Memory B cell (primary cell): ENCODE measurements at places on chromosomes 7 and 10.

GRCh38 chr10:119919826-119920225 is 27.3 kb downstream of the SEC23IP start:
- DNase-seq: no peak

DNA sequence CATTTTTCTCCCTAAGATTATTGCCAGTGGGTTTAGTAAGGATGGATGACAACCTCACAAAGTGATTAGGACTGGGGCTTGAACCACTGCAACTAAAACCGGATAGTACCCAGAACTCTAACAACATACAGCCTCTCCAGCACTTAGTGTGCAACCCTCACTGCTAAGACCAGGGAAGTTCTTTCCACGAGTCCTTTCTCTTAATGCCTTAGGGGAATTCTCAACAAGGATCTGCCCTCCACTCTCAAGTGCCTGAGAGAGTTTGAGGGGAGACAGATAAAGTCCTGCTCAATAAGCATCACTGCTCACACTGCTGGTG is 104.6 kb downstream of the NRP1 start:
- DNase-seq: no peak

- DNase-seq: no peak
Measured at GRCh38 chr7:94178230-94178629, 174.1 kb upstream of the BET1 start.

GRCh38 chr10:84521468-84521867 is 193.1 kb downstream of the CCSER2 start:
- DNase-seq: no peak

- DNase-seq: no peak
Measured at GRCh38 chr7:55423891-55424290, 58.8 kb downstream of the LANCL2 start.

DNA sequence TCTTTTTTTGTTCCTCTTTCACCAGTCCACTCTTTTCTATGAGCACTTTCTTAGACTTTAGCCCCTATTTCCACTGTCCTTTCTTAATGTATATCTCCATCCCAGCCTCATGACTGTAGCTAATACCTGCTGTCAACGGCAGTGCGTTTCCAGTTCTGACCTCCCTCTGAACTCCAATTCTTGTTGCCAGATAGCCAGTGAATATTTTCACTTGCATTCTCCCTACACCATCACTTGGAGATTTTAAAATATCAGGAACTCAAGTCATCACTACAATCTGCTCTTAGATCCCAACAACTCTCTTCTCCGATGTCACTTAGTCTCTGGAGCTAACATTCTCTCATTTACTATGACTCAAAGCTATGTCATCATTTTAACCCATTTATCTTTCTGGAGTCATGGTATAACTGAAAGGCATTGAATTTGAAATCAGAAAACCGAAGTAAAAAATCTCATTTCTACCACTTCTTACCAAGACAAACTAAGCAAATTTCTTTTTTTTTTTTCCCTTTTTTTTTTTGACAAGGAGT is 5.1 kb upstream of the SLC16A12 start:
- DNase-seq: no peak

DNA sequence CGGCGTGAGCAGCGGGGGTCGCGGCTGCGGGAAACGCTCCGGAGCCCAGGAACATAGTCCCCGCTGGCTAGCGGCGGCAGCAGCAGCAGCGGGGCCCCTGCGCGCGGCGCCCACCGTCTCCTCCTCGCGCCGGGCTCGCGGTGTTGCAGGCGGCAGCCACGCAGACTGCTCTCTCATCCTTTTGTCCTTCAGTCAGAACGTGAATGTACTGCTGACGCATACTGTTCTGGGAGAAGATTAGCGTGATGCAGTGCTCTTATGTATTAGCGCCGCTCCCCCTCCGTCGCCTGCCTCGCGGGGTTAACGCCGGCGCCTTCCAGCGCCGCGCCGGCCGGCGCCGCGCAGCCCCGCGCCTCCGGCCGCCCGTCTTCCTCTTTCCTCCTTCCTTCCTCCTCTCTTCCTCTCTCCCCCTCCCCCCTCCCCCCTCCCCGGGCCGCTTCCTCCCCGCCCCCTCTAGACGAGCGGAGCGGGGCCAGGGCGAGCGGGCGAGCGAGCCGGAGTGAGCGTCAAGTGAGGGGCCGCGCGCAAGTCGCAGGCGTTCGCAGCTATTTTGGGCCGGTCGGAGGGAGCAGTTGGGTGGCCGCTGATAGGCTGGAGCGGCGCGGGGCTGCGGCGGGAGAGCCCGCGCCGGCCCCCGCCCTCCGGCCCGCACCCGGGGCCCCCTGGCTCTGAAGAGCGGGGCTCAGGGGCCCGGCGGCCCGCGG is 816 bp upstream of the LRRC4 start:
- peak; percentile 51 for DNase-seq

GRCh38 chr7:7653593-7654187 is 13.1 kb downstream of the UMAD1 start:
- DNase-seq: no peak

- DNase-seq: no peak
Measured at GRCh38 chr7:124250297-124251034, 217.6 kb upstream of the TMEM229A start.

GRCh38 chr10:130834573-130834972 is 476.9 kb downstream of the TCERG1L start:
- no peak for DNase-seq

- DNase-seq: no peak
Measured at GRCh38 chr10:29731760-29732159, 97.0 kb upstream of the SVIL start.

- no peak for DNase-seq
Measured at GRCh38 chr10:75512203-75512933, 80.9 kb downstream of the LRMDA start.

DNA sequence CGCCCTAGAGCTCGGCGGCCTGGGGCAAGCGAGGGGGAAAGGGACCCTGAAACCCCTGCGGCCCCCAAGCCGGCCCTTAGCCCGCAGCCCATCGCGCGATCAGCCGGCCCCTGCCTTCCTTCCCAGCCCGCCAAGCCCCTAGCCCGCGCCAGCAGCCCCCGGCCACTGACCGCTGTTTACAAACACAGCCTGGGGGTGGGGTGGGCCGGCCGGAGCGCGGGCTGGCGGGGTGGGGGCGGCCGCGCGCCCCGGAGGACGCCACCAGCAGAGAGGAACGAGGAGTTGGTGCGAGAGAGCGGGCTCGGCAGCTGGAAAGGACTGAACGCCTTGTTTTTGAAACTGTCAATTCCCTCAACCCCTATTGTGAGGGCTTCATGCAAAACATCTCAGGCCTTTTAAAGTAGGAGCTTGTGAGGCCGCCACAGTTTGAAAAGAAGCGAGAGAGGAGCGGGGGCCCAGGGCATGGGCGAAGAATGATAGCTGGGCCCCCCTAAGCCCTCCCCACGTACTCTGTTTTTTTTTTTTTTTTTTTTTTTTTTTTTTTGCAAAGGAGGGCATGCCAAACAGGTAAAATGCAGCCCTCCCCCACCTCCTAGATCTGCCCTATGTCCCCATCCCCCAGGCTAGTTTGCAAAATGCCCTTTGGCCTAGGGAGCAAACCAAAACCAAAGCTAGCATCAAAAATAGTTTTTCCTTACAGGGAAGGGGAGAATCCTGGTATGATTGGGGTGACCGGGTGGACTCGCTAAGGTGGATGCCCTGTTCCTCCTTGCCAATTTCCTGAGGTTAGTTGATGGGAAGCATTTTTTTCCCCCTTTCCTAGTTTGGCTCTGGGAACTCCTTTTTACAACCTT is 15.0 kb downstream of the SKIDA1 start:
- no peak for DNase-seq

GRCh38 chr7:134908289-134908688 is 78.0 kb upstream of the AGBL3 start:
- DNase-seq: no peak

GRCh38 chr7:111796671-111797070 is 234.4 kb upstream of the IMMP2L start:
- no peak for DNase-seq

DNA sequence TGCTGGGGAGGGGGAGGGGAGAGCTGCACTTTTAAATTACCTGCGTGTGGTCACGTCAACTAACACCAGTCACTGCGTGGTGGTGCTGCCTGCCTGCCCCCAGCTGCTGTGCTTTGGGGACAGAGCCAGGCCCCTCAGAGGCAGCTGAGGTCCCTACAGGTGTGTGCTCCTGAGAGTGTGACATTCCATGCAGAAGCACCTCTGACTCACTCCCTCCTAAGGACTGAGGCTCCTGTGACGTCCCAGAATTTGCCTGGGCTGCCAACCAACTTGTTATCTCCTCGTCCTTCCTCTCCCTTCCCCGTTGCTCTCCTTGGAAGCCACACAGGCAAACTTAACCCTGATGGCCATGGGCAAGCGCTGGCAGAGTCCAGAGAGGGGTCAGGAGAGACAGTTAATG is 563.0 kb downstream of the PARD3 start:
- DNase-seq: no peak

GRCh38 chr7:131212114-131212513 is 115.6 kb upstream of the MKLN1 start:
- no peak for DNase-seq

GRCh38 chr10:31290386-31290785 is 28.6 kb upstream of the ZEB1 start:
- no peak for DNase-seq

GRCh38 chr7:41027428-41028115 is 675.3 kb downstream of the INHBA start:
- DNase-seq: no peak

DNA sequence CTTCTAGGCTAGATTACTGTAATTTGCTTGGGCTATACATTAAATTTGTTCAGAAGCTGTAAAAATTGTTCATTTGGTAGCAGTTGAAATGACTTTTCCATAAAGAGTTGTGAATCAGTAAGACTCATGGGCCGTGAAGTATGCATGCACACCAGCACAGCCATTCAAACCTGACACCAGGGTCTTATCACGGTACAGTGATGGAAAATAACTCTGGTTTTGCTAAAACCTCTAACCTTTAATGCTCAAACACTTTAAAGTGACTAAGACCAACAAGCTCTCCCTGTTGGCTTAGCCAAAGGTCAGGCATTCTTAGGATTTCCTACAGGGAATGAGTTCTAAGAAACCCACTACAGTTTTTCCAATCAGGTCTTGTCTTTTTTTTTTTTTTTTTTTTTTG is 11.5 kb downstream of the ARL3 start:
- no peak for DNase-seq

DNA sequence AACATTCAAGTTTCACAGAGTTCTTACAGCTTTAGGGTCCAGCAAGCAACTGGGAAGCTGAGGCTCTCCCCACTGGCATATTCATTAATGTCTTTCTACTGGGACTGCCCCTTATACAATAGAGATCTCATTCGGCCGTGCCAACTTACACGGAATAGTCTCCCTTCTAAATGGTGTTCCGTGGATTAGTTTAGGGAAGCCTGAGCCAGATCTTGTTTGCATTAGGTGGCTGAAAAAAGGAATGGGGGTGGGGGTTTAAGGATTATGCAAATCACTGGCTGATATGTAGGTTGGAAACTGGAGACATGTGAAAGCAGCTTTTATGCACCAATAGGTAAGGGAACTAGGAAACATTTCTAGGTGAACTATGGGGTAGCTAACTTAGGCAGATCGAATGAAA is 218.3 kb downstream of the TRIL start:
- no peak for DNase-seq

- DNase-seq: no peak
Measured at GRCh38 chr10:28839600-28840007, 162.3 kb downstream of the BAMBI start.

DNA sequence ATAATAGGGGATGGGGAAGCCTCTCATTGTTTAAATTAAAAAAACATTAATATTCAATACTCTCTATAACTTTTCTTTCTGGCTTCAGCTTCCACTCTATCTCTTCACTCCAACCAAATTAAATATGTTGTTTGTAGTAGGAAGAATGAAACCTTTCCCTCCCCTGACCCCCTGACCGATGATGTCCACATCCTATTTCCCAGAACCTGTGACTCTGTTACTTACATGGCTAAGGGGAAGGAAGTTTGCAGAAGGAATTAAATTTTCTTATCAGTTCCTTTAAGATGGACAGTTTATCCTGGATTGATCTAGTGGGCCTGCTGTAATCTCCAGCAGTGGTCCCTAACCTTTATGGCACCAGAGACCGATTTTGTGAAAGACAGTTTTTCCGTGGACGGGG is 130.0 kb downstream of the PLXDC2 start:
- no peak for DNase-seq

- DNase-seq: no peak
Measured at GRCh38 chr7:101113836-101114235, 13.1 kb upstream of the SERPINE1 start.

GRCh38 chr10:5905854-5906507 is 15.9 kb downstream of the FBH1 start:
- no peak for DNase-seq

DNA sequence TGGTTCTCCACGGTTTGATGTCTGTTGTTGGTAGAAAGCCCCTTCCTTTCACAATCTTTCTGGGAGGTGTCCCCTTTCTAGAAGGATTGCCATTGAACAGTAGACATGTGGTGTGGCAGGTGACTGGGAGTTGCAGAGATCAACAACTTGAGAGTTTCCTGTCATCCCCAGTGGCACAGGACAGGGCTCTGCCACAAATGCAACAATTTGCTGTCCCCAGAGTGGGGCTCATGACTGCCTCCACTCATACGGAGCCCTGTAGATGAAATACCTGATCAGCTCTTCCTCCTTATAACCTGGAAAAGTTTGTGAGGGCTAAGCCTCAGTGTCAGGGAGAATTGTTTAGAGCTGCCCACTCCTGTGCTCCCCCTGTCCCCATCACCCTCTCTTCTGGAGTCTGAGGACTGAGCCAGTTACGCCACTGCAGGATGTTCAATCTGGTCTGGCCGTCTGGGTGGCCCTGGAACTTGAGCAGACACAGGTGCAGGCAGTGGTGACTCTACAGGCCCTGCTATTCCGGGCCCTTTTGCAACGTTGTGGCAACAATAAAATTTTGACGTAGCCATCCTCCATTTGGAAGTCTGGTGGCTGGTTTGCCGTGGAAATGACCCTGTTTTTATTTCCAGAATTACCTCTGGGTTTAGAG is 6.5 kb downstream of the DBNL start:
- DNase-seq: no peak

- DNase-seq: no peak
Measured at GRCh38 chr10:120460776-120461175, 3.7 kb downstream of the PLPP4 start.

GRCh38 chr7:108094346-108094745 is 35.8 kb downstream of the LAMB4 start:
- DNase-seq: no peak

- DNase-seq: no peak
Measured at GRCh38 chr10:121084675-121085070, 233.5 kb downstream of the WDR11 start.

DNA sequence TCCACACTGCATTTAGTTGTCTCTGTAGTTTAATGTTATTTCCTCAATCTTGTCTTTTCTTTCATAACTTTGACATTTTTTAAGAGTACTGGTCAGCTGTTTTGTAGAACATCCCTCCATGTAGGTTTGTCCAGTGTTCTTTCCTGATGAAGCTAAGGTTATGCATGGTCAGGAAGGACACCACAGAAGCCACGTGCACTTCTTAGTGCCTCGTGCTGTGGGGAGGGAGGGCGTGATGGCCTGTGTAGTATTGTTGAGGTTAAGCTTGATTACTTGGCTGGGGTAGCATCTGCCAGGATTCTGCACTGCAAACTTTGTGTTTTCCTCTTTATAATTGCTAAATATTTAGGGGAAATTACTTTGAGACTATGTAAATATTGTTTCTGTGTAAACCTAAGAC is 48.3 kb downstream of the MCMBP start:
- no peak for DNase-seq
